Activated naive CD4-positive, alpha-beta T cell (primary cell): ENCODE measurements at places on chromosomes 11 and 22.

DNA sequence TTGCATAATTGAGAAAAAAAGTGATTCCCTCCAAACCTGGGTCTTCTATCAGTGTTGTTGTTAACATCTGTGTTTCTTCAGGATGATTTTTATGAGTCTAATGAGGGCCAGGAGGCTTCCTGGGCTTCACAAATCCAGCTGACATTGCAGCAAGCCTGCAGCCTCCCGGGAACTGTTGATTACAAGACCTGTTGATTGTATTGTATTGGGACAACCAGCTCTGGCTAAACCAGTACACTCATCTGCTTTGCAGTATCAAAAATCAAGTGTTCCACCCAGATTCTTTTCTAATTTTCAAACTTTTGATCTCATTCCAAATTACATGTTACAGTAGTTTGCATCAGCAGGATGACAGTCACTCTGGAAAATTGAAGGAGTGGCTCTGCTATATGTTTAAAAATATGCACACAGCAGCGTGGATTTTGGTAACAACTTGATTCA is 16.1 kb upstream of the PRSS23 start:
- no peak for DNase-seq

GRCh38 chr11:45233804-45234170 is 52.4 kb downstream of the SYT13 start:
- no peak for DNase-seq

- DNase-seq, result no peak
Measured at GRCh38 chr11:8801121-8801520, 109.9 kb upstream of the AKIP1 start.

DNA sequence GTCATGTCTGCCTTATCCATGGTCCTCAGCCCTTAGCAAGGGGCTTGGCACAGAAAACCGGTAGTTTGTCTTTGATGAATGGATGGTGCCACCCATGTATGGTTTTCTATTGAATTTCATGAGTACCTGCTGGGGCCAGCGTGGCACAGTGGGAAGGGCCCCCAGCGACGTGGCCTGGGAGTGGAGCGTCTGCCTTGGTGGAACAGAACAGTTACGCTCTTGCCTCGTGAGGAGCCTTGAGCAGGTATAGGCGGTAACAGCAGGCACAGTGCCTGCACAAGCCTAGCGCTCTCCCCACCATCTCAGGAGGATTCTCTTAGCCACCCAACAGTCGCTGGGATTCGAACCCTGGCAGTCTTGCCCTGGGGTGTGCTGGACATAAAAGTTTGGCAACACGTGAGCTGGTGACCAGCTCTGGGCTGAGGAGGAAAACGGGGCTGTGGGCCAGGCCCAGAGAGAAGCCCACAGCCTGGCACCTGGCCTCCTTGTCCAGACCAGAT is 3.0 kb upstream of the SSH3 start:
- no peak for DNase-seq

DNA sequence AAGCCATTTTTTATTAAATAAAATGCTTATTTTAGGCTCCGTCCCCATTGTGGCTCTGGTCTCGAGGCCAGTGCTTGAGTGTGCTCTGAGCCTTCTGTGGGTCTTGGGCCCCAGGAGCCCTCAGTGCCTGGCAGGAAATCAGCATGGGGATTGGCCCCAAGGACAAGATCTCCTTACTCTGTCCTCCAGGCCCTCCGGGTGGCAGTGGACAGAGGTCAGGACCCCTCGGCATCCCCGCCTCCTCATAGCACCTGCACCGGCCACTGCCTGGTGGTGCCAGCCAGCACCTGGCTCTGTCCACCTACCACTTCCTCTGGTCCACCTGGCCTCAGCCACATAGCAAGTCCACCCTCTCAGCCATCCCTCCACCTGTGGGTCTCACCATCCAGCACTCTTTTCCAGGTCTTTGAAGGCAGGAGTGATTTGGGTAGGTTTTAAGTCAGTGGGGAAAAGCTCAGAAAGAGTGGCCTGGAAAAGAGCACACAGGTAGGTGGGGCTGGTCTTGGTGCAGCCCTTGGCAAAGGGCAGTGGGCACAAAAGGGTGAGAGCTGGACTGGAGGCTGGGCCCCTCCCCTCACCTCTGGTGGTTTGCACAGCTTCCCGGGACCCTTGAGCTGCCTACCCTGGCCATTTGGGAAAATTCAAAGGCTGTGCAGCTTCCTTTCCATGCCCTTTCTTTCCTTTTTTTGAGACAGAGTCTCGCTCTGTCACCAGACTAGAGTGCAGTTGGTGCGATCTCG is 3.5 kb downstream of the CLDN5 start:
- DNase-seq, result no peak

- no peak for DNase-seq
Measured at GRCh38 chr11:115745066-115745465, 240.9 kb upstream of the CADM1 start.

DNA sequence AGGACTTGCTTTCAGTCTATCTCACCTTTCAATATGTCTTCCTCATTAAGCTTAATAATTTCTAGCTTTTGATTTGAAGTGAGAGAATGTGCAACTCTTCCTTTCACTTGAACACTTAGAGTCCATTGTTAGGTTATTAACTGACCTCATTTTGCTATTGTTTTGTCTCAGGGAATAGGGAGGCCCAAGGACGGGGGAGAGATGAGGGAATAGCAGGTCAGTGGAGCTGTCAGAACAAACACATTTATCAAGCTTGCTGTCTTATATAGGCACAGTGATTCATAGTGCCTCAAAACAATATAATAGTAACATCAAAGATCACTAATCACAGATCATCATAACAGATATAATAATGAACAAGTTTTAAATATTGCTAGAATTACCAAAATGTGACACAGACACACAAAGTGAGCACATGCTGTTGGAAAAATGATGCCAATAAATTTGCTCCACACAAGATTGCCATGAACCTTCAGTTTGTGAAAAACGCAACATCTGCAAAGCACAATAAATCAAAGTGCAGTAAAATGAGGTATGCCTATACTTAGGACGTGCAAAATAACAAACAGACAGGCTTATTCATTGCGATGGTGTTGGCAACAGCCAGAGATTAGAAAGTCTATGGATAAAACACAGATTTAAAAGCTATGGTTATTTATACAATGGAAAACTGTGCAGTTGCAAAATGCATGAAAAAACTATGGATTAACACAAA is 106.3 kb upstream of the TEAD1 start:
- no peak for DNase-seq

DNA sequence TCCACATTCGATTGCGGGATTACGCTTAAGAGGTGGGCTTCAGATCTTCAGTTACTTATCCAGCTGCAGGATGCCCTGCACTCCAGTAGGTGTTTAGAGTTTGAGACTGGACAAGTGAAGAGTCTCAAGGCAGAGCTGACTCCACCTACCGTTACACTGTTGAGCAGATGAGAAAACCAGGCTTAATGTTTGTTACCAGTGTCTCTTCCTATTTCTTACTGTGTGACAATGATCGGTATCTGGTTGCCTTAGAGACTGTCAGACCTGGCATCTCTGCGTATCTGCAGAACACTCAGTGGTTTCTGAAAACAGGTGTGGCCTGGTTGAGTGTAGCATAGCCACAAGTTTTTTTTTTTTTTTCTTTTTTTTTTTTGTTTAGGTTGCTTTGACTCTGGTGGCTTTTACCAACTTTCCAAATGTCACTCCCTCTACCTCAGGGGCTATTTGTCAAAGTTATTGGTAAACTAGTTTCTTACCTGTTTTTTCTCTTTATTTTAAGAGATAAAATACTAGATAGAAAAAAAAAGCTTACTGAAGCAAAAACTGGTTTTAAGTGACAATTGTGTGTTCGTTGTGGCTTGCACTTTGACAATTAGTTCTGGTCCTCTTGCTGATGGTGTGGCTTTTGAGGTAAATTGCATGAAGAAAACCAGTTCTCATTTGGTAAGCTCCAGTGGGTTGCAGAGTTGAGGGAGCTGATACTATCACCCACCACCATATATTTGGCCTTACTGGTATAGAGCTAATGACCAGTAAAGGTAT is 284.8 kb downstream of the ETS1 start:
- no peak for DNase-seq

GRCh38 chr11:63132985-63133775 is 10.8 kb downstream of the SLC22A24 start:
- no peak for DNase-seq

DNA sequence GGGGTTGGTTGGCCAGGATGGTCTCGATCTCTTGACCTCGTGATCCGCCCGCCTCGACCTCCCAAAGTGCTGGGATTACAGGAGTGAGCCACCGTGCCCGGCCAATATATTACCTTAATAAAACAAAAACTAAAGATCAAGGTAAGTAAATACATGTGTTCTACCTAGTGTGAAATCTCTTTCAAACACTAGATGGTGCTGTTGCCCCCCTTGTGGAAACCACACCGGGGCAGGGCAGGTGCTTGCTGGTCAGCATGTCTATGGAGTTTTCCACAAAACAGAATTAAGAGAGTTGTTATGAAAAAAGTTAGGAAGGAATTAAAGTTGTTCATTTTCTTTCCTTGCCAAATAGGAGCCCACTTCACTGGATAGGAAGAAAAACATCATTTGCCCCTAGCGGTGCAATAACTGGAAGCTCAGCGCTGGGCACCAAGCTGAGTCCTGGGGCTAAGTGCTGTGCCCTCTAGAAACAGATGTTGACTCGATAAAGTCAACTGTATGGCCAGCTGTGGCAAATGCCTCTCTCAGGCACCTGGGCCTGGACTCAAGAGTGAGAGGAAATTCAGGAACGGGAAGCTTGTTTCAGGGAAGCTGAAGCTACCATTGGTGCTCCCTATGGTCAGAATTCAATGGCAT is 6.3 kb upstream of the KCNJ5 start:
- DNase-seq, result no peak

GRCh38 chr11:24064309-24064903 is 432.4 kb upstream of the LUZP2 start:
- DNase-seq, result no peak

- DNase-seq, result no peak
Measured at GRCh38 chr11:12602421-12602820, 71.8 kb upstream of the TEAD1 start.

DNA sequence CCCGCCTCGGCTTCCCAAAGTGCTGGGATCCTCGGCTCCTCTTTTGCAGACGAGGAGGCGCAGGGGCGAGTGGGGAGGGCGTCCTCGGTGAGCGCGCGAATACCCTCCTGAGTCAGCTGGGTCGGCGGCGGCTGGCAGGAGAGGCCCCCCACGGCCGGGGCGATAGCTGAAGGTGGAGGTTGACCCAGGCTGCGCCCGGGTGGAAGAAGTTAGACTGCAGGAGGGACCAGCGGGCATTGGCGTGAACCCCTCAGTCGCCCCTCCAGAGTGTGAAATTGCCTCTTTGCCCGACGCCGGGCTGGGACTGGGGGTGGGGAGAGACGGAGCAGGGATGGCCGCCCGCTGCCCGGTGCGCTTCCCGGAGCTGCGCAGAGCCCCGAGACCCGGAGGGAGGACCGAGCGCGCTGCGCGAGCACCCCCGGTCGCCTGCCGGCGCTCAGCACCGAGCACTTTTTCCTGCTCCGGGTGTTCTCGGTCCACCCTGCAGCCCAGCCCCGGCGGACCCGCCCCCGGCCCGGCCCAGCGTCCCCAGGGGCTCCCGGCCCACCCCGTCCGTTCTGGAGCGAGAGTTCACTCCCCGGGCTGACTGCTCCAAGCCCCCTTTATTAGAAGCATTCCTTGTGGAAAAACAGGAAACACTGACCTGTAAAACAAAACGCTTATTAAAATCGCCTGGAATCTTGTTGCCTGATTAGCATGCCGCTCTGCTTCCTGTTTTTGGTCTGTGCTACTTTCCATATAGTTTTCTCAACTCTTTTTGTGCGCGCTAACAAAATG is 13.7 kb upstream of the CPT1A start:
- DNase-seq, result no peak

GRCh38 chr22:36343720-36344105 is 44.1 kb downstream of the MYH9 start:
- DNase-seq, result no peak

DNA sequence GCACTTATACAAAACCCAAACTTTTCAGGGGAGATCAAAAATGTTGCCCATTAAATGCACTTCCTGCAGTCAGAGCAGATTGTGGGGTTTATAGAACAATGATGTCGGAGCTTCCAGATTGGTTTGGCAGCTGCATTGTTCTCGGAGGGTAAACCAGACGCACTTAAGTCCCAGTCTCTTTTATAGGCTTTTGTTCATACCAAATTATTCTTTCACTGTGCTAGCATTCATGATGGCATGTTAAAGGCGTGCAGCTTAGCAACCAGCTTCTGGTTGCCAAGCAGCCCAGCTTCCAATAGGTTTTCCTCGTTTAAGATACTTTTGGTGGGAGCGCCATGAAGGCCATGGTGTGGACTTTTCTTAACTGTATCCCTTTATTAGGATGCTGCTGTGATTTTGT is 40.9 kb downstream of the ZC3H12C start:
- no peak for DNase-seq

- no peak for DNase-seq
Measured at GRCh38 chr11:79100093-79100910, 340.5 kb downstream of the TENM4 start.

DNA sequence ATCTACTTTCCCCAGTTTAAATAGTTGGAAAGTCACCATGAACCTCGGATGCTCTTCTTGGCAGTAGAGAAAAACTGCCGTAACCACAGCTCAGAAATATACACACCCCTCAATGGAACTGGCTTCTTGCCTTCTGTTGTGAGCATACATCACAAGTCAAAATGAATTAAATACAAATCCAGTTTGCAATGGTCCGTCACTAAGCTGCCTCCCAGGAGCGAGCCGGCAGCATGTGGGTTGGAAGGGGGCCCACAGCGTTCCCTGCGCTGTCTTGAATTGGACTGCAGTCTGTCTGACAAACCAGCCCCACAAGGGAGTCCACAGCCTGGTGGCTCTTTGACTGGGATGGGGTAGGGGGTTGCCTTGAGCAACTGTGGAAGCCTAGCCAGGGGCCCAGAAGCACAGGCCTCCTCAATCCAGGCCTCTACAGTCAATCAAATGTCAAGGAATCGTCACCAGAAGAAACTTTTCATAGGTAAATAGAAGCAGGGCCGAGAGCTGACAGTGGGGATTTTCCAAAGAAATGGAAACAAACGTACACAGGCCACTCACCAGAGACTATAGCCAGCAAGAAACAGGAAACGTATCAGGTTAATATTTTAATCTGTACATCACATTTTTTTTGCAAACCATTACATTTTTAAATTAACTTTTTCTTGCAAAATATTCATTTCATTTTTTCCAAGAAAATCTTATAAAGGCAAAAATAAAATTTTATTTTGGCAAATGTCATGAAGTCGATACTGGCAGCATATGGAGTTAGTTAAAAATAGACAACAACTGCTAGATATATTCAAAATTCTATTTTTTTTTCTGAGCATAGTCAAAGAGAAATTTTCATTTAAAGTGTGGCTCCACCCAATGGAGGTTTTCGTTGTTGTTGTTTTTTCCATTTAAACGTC is 38.5 kb downstream of the C11orf58 start:
- no peak for DNase-seq

DNA sequence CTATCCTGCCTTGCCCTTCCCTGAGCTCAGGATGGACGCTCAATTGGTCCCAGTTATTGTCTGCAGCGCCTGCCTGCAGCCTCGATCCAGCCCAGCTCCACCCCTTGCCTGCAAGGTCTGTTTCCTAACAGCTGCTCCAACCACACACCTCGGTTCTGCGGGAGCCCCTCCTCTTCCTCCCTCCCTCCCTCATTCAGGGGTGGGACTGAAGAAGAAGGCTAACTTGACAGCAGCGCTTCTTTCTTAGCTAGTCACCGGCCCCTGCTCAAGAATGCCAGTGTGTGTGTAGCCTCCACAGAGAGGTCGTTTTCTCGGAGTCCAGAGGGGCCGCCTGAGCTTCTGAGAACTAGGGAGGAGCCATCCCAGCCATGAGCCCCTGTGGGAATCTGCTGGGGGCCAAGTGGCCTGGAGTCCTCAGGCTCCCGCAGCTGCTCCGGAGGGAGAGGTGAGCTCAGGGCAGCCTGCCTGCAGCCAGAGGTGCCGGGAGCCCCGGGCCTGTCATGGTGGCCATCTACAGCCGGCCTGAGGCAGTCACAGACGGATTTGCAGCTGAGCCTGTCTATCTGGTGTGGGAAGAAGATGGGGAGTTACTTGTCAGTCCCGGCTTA is 36.1 kb downstream of the LIMK2 start:
- peak; percentile 14 for DNase-seq
